ENCODE measurements at places on chromosomes 5 and 9. TPM values are rescaled to one million over a fixed set of nuclear protein-coding genes. Genes with fewer than 3 reads are reported as not detected.
A peak's percentile ranks its signal among the peaks of the same experiment; 100 is the strongest.

DNA sequence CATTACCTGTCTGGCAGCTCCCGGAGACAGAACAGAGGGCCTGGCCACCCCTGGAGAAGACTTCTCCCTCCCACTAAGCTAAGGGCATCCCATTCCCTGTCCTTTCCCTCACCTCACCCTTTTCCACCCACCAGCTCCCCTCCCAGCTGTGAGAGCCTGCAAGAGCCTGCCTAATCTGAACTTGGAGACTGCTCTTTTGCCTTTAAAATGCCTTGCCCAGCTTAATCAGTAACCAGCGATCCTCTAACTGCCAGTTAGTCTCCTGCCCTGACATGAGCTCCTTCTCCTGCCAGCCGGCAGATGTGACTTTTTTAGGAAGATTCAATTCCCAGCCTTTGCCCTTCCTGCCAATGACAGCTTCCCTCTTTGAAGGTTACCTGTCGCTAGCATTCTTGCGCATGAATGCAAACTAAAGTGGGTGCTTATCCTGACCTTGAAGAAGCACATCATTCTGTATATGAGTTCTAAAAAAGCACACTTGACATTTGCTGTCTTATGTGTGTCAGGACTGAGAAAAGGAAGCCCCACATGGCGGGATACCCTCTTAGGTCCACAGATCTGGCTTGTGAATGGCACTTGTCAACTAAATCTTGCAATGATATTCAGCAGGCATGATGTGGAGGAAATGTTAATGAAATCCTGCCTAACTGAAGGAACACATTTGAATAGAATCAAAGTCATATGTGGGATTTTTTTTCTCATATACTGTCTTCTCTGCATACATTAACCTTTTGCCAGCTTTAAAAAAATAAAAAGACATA, 411.2 kb upstream of the SLC30A5 start:
- DNase-seq, result peak; percentile 67

DNA sequence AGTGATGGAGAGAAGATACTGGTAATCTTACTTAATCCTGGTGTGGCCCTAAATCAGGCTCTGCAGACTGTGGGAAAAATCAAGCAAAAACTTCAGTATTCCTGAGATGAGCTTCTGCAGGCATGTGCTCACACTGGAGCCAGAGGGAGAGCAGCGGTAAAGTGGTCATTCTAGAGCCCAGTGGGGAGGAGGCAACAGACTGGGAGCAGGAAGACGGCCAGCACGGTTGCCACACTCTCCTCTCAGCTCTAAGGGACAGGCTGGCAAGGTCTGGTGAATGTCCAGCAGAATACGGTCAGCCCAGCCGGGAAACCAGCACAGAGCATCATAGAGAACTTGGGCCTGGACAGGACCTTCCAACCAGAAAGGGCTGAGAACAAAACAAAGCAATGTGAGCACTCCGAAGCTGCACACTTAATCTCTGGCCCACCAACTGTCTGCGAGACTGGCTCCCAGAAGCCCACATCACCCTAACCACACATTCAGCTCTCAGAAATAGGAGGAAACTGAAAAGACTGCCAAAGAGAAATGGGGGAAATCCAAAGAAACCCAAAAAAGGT, 30.3 kb downstream of the MED27 start:
- no peak for DNase-seq

- no peak for DNase-seq
Measured at GRCh38 chr5:32299059-32299677, 13.6 kb downstream of the MTMR12 start.

- peak; percentile 71 for DNase-seq
Measured at GRCh38 chr9:130701059-130702022, 7.8 kb downstream of the EXOSC2 start.

Gene HK3
- 0.17 TPM for polyA plus RNA-seq

All from A549 (cell line).